ENCODE measurements at places on chromosomes 3 and 15.

DNA sequence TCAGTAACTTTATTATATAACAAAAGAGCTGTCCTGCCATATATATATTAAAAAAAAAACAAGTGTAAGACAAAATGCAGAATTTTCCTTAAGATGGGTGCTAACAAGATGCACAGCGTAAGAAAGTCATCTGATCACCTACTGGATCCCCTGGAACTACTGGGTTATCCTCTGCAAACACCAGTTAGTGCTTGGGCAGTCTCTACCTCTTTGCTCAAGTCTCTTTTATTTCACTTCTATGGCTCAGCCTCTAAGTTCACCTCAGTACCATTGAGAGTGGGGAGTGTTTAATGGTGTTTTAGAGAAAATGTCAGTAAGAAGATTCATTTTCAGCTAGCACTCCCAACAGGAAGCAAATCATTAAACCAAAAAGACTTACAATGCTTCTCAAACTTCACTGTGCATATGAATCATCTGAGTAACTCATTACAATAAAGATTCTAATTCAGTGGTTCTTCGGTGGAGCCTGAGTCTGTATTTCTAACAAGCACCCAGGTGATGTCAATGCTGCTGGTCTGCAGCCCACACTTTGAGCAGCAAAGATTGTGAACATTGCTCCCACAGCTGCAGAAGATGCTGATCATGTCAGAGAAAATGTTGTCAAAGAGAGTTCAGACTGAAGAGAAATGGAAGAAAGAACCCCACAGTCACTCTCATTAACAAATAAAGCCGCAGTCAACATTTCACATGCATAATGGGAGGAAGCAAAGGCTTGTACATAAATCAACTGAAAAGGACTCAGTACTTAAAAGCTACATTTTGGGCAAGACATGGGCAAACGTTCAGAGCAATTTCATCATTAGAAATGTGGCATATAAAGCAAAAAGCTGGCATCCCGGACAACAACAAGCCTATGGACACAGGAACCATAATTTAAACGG is 227.1 kb upstream of the ATP11B start:
- no peak for DNase-seq

- DNase-seq: no peak
Observed at GRCh38 chr15:40063563-40064011, 24.6 kb upstream of the SRP14 start.

DNA sequence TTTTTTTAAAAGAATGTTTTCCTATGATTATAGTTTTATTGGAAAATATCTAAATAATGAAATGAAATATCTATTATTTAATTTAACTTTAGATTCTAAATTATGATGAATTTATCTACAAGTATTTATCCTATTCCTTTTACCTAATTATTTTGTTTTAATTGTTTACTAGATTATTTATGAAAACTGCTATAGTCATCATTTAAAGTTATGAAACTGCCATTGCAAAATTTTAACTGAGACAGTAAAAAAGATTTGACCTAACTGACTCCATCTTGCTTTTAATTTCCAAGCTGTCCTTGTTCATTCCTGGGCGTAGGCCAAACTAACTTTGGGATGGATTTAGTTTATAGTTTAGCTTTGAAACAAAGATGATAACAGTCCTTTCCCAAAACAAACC is 25.9 kb upstream of the FAM3D start:
- no peak for DNase-seq

DNA sequence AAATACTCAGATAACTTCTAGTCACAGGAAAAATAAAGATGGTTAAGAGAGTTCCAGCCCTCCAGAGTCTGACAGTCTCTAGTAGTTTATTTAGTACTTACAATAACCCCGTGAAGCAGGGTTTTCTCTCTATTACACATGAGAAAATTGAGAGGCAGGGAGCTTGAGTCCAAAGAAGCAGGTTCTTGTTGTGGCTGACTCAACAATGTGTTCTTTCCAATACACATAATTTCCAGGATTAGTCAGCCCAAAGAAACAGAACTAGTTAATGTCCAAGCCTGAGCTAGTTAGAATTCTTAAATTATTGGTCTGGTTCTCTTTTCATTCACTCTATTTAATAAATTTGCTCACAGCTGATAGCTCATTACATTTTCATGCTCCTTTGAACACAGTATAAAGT is 49.9 kb downstream of the ALDH1A2 start:
- no peak for DNase-seq

- no peak for DNase-seq
Observed at GRCh38 chr3:40167958-40168357, 141.5 kb upstream of the EIF1B start.

- DNase-seq: no peak
Observed at GRCh38 chr3:61608072-61608471, 46.7 kb downstream of the PTPRG start.

GRCh38 chr3:103446953-103447629 is 1012.3 kb downstream of the ZPLD1 start:
- no peak for DNase-seq

All from MV-4-11 (cell line).